ENCODE measurements at places on chromosomes 3 and 15. TPM values are rescaled to one million over a fixed set of nuclear protein-coding genes. Genes with fewer than 3 reads are reported as not detected.

The FBXO40 gene
- not detected for polyA plus RNA-seq

The RNF123 gene
- polyA plus RNA-seq: 61.2 TPM

The CCR4 gene
- not detected for polyA plus RNA-seq

The ADAMTS7 gene
- polyA plus RNA-seq: 3.1 TPM

The ANKRD63 gene
- polyA plus RNA-seq: not detected

GRCh38 chr3:127387556-127388153 is 99.8 kb upstream of the PRR20G start:
- no peak for DNase-seq

- DNase-seq: no peak
Measured at GRCh38 chr3:166570102-166570501, 732.9 kb upstream of the BCHE start.

DNA sequence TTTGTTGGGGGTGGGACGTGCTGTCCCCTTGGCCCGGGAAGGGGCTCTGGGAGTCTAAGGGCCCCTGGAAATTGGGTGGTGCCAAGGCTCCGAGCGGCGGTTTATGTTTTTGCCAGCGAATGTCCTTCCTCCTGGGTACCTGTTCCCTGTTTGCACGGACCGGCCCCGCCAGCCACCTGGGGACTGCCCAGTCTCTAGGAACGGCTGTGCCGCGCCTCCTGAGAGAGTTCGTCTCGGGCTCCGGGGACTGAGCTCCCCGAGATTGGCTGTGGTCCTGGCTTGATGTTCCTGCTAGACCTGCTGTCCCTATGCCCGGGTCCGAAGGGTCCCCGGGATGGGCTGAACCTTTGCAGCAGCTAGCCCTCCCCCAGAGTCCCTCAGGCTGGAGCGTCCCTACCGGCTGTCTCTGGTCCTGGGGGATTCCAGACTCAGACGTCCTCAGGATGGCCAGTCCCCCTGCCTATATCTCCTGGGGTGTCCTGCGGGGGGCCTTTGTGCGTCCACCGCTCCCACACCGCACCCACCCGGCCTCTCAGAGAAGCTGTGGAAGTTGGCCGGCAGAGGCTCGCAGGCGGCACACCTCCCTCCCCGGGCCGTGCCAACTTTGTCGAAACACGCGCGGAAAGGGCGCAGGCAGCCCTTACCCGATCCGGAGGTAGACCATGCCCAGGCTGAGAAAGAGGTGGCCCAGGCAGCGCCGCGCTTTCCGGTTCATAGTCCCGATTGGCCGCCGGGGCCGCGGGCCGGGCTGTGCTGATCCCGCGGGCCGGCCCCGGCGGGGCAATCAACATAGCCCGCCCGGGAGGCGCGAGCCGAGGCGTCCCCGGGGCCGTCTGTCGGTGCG is 547 bp downstream of the WNT7A start:
- no peak for DNase-seq

- DNase-seq: no peak
Measured at GRCh38 chr3:24492971-24493551, 1.6 kb downstream of the THRB start.

- no peak for DNase-seq
Measured at GRCh38 chr3:45541326-45542321, 52.9 kb upstream of the LIMD1 start.

GRCh38 chr15:101442272-101442671 is 47.2 kb downstream of the PCSK6 start:
- DNase-seq: no peak

DNA sequence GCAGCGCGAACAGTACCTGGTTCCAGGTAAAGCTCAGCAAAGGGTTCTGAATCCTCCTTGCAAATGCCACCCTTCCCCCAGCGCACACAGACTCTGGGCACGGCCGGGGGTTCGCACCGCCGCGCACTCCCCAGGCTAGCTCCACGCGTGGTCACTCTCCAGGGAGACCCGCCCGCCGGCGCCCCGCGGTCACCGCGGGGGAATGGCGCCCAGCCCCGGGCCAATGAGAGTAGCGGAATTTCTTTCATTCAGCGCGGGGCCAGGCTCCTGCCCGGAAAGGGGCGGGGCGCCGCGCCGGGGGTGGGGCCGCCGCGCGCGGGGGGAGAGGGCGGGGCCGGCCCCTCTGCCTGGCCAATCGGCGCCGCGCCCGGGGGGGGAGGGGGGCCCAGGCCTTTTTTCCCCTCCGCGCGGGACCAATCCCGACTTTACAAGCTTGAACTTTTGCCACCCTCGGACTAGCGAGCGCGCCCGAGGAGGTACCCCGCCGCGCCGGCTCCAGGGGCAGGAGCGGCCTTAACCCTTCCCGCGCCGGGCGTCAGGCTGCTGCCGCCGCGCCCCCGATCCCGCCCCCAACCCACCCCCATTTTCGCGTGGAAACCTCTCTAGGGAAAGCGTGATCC is 1.1 kb upstream of the SMAD6 start:
- no peak for DNase-seq

- peak; percentile 64 for DNase-seq
Measured at GRCh38 chr3:127697551-127698240, 24.9 kb downstream of the ABTB1 start.

DNA sequence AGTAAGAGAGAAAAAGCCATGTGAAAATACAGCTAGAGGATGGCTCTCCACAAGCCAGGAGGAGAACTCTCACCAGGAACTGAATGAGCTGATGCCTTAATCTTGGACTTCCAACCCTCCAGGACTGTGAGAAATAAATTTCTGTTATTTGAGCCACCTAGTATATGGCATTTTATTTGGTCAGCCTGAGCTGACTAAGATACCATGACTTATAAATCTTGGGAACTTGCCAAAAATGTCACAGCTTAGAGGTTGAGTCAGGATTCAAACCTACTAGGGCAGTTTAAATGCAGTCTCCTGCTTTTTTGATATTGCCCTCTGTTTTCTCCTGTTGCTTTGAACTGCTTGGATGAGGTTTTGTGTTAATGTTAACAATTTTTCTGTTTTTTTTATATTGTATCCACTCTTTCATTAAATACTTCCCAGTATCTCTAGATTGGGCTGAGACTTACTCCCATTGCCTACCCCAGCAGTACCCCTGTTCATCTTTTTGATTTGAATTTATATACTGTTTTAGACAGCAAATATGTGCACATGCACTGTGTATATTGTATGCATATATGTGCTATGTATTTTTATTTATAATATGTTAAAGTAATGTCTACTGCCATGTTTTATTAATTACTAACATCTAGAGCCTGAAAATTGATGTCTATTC is 1223.2 kb downstream of the OTOL1 start:
- DNase-seq: peak; percentile 60

- peak; percentile 98 for DNase-seq
Measured at GRCh38 chr15:81189583-81190283, 6.9 kb upstream of the IL16 start.

Data from BJ (cell line).